Renal cortex interstitium (tissue), 15 donors: ENCODE measurements at places on chromosomes 16 and 17. TPM values are rescaled to one million over a fixed set of nuclear protein-coding genes. Genes with fewer than 3 reads are reported as not detected.

The TOP3A gene
- polyA plus RNA-seq = 48.6 TPM

The HSF5 gene
- 0.50 TPM for polyA plus RNA-seq

The GNGT2 gene
- polyA plus RNA-seq = 1.9 TPM

The KRTAP4-4 gene
- polyA plus RNA-seq = not detected

The CHST4 gene
- 0.29 TPM for polyA plus RNA-seq

The NPIPB2 gene
- 5.4 TPM for polyA plus RNA-seq

The KRT39 gene
- not detected for polyA plus RNA-seq

The ARSG gene
- polyA plus RNA-seq = 6.8 TPM

The WNT3 gene
- 2.1 TPM for polyA plus RNA-seq

The TAOK2 gene
- 38.0 TPM for polyA plus RNA-seq

The LPO gene
- polyA plus RNA-seq = 0.18 TPM

The SLC5A11 gene
- 4.8 TPM for polyA plus RNA-seq

DNA sequence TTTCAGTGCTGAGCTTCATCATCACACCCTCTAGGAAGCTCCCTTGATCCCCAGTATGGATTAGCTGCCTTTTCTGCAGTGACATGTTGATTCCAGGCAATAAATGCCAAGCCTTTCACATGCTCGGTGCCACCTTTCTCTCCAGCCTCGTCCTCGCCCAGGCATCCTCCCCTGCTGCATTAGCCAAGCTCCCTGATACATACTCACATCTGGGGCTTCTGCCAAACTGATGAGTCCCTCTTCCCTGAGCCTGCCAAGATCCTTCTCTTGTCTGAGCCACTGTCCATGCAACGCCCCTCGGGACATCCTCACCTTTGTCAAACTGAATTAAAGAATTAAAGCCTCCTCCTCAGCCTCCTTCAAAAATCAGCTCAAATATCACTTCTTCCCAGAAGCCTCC lies 538.5 kb upstream of the CDH11 start:
- DNase-seq = no peak

DNA sequence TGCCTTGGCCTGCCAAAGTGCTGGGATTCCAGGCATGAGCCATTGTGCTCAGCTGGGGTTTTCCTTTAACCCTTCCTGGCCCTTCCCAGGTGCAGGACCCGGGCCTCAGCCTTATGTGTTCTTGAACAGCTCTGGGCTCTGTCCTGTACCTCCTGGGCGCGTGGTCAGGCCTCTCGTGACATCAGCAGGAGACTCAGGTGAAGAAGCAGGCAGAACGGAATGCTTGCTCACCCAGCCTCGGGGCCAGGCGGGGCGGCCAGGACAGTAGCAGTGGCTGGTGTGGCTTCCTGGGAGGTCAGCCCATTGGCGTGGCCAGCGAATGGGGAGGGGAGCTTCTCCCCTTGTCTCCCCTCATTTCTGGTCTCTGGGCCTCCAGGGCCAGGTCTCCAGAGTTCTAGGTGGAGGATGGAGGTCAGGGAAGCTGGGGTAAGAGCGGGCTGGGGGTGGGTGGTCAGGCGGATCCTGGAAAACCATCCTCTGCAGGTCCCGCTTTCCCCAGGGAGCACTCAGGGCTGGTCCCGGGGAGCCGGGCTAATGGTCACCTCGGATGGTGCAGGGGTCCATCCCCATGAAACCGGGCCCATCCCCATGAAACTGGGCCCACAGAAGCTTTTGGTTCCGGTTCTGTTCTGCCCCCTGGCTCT lies 281.5 kb downstream of the SEC14L1 start:
- DNase-seq = no peak

DNA sequence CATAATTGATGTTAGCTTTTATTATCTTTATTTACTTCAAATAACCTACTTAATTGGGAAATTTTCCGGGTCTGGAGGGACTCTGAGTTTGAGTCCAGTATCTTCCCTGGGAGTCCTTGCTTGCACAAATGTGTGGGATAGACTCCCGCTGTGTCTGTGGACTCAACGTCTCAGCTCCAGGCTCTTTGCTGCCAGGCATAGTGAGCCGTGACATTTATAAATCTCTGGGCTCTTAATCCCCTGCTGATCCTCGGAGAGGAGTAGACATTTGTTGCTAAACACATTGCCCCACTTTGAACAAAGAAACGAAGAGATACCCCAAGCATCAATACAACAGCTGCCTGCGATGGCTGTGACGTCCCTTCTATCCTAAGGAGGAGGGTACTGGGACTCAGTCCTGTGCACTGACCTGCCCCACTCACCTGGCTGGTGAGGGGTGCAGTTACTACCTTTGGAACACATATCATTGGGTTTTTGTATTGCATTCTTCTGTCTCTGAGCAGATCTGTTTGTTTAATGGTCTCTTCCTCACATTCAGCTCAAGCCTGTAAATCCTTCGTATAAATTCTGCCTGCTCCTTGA lies 316.9 kb downstream of the HAPSTR1 start:
- DNase-seq = no peak

- DNase-seq = no peak
These were observed 63.7 kb upstream of the CRHR1 start for GRCh38 chr17:45720386-45720785.

GRCh38 chr17:35546487-35546886 lies 9.0 kb upstream of the SLFN12L start:
- DNase-seq = no peak

DNA sequence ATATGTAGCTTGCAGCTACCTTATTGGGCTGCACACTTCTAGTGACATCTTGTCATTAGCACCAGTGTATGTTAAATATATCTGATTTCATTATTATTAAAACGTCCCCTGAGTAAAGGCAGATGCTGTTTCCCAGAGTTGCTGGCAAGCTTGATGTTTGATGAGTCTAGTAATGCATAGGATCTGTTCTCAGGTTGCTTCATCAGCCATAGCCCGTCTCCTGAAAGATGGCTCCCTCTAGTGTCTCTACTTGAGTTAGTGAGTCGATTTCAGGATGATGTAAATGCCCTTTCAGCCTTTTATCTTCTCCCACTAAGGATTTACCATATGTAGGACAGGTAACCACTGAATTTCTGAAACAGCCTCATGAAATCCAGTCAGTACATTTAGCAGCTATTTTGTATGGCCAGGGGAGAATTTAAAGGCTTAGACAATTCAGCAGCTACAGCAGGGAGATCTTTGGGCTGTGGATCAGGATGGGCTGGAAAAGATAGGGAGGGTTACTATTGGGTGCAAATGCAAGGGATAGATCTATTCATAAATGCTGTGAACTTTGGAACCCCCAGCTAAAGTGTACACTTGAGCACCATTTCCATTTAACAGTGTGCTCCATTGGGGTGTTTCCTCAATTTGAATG lies 376.3 kb downstream of the CNTNAP4 start:
- peak; percentile 36 for DNase-seq

DNA sequence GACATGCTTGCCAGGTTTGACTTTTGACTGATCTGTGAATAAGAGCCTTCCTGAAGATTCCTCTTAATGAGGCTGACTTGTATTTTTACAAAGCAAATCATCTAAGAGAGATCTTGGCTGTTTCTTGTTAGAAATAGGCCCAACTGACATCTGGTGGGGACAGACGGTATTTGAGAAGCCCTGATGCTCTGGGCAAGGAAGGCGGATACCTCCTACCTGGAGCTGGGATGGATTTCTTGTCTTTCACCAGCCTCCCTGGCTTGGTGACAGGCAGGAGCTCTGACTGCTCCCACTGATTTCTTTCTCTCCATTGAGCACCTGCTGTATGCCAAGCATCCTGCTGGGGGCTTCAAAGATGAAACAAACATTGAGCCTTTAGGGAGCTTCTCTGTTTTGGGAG lies 40.4 kb downstream of the AKAP1 start:
- no peak for DNase-seq

DNA sequence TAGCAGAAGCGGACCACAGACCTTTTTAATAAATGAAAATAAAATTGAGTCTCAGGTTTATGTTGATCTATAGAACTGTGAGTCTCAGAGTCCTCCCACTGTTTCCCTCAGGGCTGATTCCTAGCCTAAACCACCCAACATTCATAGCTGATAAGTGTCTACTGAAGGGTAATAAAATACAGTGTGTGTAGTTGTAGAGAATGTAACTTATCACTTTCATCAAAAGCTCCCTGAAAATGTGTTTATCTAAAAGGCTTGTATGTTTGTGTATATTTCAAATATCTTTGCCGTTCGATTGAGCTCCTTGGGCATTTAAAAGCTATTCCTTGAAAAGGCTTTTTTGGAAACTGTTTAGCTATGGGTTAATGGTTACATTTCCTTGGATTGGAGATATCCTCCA lies 740.3 kb upstream of the SOX9 start:
- no peak for DNase-seq

DNA sequence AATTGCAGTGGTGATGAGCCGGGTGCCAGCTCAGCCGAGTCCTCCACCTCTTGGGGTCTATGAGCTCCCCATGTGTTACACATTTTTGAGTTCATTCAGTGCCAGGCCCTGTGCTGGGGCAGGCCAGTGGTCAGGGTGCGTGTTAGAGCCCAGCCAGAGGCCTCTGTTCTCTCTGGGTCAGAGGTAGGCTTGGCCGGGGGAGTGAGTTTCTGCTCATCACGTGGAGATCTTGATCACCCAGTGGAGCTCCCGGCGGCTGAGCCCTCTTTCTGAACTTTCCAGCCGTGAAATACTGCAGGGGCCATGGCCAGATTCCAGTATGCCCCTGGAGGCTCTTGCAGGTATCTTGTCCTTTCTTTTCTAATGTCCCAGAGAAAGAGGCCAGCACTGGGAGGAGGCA lies 93.0 kb downstream of the RAP1GAP2 start:
- DNase-seq = no peak

DNA sequence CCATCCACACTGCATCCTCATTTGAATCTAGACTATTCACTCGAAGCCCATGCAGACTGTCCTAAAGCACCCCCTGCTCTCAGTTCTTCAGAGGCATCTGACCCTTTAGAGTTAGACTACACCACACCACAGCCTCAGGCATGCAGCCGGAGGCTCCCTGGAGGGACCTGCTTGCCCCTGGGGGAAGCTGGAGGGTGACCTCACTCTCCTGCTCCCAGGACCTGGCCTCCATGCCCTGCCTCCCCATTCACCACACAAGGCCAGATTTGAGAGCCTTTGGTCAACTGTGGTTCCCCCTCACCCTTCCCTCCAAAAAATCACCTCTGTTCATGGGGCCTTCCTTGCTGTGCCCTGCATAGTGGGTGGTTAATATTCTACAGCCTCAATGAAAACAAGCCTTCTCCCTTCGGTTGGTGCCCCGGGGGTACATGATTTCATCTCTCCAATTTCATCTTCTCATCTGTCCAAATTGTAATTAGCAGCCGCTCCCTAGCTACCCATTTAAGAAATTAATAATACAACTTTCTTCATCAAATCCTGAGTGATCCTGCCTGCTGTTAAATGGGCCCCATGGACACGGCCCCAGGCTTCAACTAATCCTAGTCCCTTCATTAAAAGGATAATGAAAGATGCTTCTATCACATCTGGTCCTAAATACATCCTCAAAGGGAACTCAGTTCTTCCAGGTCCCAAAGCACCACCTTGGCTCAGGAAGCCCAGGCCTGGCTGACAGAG lies 24.4 kb downstream of the ABCC12 start:
- DNase-seq = no peak

- DNase-seq = no peak
These were observed 4.5 kb downstream of the RMI2 start for GRCh38 chr16:11349599-11350276.

DNA sequence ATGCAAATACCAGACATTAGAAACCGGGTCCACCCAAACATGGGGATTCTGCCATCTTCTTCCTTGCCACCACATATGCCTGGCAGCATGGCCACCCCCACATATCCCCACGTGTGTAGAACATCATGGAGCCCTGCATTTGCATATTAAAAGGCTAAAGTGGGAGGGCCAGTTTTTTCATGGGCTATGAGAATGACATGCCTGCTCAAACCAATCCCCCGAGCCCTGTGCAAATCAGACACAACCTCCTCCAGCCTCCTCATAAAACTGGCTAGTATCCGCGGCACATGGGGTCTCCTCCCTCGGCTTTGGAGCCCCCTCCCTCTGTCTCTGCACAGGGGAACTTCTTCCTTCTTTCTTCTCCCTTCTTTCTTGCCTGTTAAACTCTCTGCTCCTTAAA lies 174.9 kb upstream of the WSCD1 start:
- no peak for DNase-seq

GRCh38 chr16:11875721-11876120 lies 24.4 kb upstream of the RSL1D1 start:
- DNase-seq = no peak

DNA sequence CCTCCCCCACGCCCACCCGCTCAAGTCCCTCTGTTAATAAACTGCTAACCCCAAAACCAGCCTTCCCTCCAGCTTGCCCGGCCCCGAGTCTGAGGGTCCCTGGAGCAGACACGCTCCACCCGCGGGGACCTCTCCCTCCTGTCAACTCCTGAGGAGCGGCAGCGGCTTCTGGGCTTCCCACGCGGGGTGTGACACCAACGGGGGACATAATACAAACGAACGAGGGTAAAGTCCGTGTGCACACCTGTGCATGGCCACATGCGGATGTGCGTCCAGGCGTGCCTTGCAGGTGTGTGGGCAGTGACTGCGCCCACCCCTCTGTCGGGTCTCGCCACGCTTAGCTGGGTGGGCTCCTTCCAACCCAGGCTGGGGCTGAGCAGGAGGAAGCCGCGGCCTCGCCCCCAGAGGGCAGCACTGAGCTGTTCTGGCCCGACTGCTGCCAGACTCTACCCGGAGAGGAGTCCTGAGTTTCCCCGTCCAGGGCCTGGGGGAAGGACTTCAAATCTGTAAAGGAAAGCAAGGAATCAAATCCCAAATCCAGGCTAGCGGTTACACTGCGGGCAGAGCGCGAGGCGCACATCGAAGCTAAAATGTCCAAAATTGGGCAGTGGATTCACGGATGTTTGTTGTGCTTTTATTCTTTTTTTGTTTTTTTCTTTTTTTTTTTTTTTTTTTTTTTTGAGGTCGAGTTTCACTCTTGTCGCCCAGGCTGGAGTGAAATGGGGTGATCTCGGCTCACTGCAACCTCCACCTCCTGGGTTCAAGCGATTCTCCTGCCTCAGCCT lies 24.2 kb upstream of the KRT17 start:
- DNase-seq = no peak

GRCh38 chr17:64920026-64920418 lies 744 bp upstream of the LRRC37A3 start:
- no peak for DNase-seq

GRCh38 chr17:82299452-82299851 lies 18.0 kb downstream of the CD7 start:
- DNase-seq = no peak

DNA sequence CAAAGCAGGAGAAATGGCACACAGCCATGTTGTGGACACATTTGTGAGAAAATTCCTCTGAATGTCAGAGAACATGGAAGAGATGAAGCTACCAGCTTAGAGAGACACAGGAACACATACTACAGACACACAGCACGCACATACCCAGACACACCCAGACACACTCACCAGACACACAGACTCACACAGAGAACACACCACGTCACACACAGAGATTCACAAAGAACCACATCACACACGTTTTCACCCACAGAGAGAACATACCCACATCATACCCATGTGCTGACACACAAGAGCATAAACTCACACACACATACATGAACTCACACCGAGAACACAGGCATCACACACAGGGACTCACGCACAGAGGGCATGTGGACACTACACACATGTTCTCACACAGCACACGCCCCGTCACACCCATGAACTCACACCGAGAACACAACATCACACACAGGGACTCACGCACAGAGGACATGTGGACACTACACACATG lies 124.9 kb downstream of the METRNL start:
- DNase-seq = no peak

- no peak for DNase-seq
These were observed 24.0 kb downstream of the PARN start for GRCh38 chr16:14606102-14606501.

GRCh38 chr16:69277413-69277812 lies 33.7 kb upstream of the VPS4A start:
- no peak for DNase-seq
